ENCODE measurements at places on chromosomes 2 and 18.

- no peak for DNase-seq
Measured at GRCh38 chr2:217853301-217853881, 149.4 kb downstream of the TNS1 start.

DNA sequence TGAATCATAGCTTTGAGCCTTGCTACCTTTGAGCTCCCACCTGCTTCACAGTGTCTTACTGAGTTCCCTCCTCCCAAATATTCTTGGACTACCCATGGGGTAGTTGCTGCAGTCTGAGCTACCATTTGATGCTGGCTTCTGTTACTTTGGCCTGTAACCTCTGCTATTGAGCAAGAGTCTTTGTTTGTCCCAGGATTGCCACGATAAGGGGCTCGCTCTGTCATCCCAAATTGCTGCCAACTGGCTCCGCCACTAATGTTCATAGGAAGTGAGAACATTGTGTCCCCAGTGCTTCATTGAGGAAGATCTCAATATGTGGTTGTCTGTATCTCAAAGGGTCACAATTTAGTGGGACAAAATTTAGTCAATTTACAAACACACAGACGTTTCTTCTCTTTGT is 103.8 kb downstream of the TRIM43 start:
- no peak for DNase-seq

DNA sequence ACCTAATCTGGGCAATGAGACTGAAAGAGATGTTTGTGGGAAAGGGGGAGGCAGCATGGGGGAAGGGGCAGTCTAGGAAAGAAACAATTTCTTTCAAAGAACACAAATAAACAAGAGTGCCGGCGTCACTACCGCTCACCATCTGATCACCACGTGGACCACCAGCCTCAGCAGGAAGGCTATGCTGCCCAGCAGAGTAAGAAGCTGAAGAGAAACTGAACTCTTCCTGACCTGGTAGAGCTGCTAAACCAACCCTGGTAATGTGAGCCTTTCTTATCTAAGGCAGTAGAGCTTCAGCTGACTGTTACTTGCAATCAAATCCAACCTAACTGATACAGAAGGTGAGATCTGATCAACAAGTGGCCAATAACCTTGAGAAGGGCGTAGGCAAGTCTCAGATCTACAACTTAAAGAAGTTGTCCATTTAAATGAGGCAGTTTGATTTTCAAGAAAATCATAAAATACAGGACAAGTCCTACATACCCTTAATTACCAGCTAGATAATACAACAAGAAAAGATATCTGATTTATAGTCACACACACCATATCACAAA is 44.2 kb upstream of the SPTBN1 start:
- no peak for DNase-seq

DNA sequence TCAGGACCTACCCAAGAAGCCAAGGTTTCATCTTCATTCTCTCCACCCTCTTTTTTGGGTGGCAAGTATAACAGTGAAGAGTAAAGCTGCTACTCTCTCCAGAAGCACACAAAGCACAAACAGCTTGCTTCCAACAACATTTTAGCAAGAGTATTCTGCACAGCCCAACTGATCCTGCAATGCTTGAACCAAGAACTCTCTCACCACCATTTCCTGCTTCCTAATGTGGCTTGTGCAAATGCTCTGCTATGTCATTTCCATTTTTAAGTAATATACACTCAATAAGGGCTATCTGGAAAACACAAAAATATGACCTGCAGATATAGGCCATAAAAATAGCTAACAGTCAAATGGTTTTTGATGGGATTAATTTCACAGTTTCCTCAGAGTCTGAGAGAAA is 24.1 kb upstream of the IHH start:
- no peak for DNase-seq

DNA sequence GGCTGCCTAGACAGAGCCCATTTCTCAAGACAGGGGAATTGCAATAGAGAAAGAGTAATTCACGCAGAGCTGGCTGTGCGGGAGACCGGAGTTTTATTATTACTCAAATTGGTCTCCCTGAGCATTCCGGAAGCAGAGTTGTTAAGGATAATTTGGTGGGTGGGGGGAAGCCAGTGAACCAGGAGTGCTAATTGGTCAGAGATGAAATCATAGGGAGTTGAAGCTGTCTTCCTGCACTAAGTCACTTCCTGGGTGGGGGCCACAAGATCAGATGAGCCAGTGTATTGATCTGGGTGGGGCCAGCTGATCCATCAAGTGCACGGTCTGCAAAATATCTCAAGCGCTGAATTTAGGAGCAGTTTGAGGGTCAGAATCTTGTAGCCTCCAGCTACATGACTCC is 84.8 kb downstream of the RTN4 start:
- DNase-seq: no peak

GRCh38 chr2:154556146-154556545 is 142.3 kb upstream of the KCNJ3 start:
- no peak for DNase-seq

GRCh38 chr2:12287220-12287751 is 429.4 kb upstream of the TRIB2 start:
- no peak for DNase-seq

- DNase-seq: no peak
Measured at GRCh38 chr18:64259871-64260270, 111.0 kb upstream of the LINC00305 start.

- no peak for DNase-seq
Measured at GRCh38 chr18:42730272-42730671, 385.2 kb downstream of the RIT2 start.

Measured in MV-4-11 (cell line).